ENCODE measurements at places on chromosomes 13 and 19. TPM values are rescaled to one million over a fixed set of nuclear protein-coding genes. Genes with fewer than 3 reads are reported as not detected.

- peak; percentile 67 for DNase-seq
- H3K36me3 ChIP-seq, result no peaks in the 10 kb centered on the region
- peak overlapping the region; percentile 30 for H3K4me3 ChIP-seq
- H3K27me3 ChIP-seq, result peaks cover 54% of the 10 kb centered on the region
- H3K27ac ChIP-seq, result no peak overlapping the region
- peaks cover 12% of the 10 kb centered on the region for H3K4me1 ChIP-seq
Measured at GRCh38 chr19:38362076-38362945, 12.1 kb upstream of the PSMD8 start.

- H3K4me3 ChIP-seq, result peak within 1 kb of the TSS; percentile 36
- peaks cover 42% of the 10 kb centered on the region for H3K4me1 ChIP-seq
- DNase-seq, result no peak
- peaks cover 6% of the 10 kb centered on the region for H3K36me3 ChIP-seq
Measured at GRCh38 chr19:10289836-10290356, at the start of gene ICAM5. TSS of gene ICAM5 (plus strand) at chr19:10289952. CDS start at chr19:10290044, 92 bp downstream.

DNA sequence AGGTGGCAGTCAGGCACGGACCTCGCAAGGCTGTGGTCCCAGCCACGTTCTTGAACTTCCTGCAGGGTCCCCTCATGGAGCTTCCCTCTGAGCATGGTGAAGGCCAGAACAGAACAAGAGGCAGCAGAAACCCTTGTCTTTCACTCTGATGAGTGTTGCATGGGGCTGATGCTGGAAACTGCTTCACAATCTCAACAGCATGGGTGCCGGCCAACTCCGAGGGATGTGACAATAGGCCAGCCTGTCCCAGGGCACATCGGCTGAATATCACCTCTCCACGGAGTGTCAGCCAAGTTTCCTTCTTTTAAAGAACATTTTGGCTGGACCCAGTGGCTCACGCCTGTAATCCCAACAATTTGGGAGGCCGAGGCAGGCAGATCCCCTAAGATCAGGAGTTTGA is 173.9 kb downstream of the FOXO1 start:
- H3K27ac ChIP-seq, result no peak overlapping the region
- no peak overlapping the region for H3K4me3 ChIP-seq
- H3K4me1 ChIP-seq, result no peaks in the 10 kb centered on the region
- no peaks in the 10 kb centered on the region for H3K36me3 ChIP-seq

GRCh38 chr13:98447881-98448641 is 128.8 kb downstream of the STK24 start:
- H3K4me1 ChIP-seq, result peaks cover 10% of the 10 kb centered on the region
- H3K36me3 ChIP-seq, result peaks cover 80% of the 10 kb centered on the region
- H3K27me3 ChIP-seq, result no peaks in the 10 kb centered on the region
- H3K27ac ChIP-seq, result no peak overlapping the region
- H3K4me3 ChIP-seq, result no peak overlapping the region

GRCh38 chr13:109787135-109787954 is 962 bp upstream of the IRS2 start:
- peak overlapping the region; percentile 72 for H3K27ac ChIP-seq
- peak overlapping the region; percentile 85 for H3K4me3 ChIP-seq
- H3K27me3 ChIP-seq, result peaks cover 57% of the 10 kb centered on the region
- peaks cover 34% of the 10 kb centered on the region for H3K36me3 ChIP-seq
- peaks cover 29% of the 10 kb centered on the region for H3K4me1 ChIP-seq
- DNase-seq, result peak; percentile 88

GRCh38 chr19:40280608-40281221 is 4.4 kb downstream of the AKT2 start:
- H3K4me1 ChIP-seq, result peaks cover 10% of the 10 kb centered on the region
- no peak overlapping the region for H3K27ac ChIP-seq
- H3K36me3 ChIP-seq, result peaks cover 9% of the 10 kb centered on the region
- H3K27me3 ChIP-seq, result no peaks in the 10 kb centered on the region
- no peak overlapping the region for H3K4me3 ChIP-seq

The TMPRSS9 gene
- not detected for total RNA-seq

The KIR2DL3 gene
- not detected for total RNA-seq

The CASP14 gene
- not detected for total RNA-seq

The ZC3H13 gene
- total RNA-seq, result 6.7 TPM

The ZNF426 gene
- 4.7 TPM for total RNA-seq
